Sigmoid colon (tissue), 7 donors: ENCODE measurements at places on chromosomes 5 and 9. TPM values are rescaled to one million over a fixed set of nuclear protein-coding genes. Genes with fewer than 3 reads are reported as not detected.

DNA sequence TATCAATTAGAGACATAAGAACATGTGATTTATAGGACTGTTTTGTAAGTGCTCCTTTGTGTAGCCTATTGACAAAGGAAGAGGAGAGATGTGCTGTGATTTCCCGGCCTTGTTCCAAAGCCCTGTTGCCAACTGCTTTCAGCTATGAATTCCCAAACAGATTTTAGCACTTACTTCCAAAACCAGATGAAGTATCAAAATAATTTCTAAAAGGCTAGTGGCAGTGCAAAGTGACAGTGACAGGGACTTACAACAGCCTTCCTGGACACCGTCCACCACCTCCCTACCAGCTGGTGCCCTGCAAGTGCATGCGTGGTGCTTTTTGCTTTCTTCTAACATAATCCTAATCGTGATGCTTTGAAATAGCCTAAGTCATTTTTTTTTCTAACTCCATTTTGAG lies 254.1 kb upstream of the ACTBL2 start:
- DNase-seq = no peak
- peak overlapping the region; percentile 3 for H3K27ac ChIP-seq
- H3K4me1 ChIP-seq = no peaks in the 10 kb centered on the region

DNA sequence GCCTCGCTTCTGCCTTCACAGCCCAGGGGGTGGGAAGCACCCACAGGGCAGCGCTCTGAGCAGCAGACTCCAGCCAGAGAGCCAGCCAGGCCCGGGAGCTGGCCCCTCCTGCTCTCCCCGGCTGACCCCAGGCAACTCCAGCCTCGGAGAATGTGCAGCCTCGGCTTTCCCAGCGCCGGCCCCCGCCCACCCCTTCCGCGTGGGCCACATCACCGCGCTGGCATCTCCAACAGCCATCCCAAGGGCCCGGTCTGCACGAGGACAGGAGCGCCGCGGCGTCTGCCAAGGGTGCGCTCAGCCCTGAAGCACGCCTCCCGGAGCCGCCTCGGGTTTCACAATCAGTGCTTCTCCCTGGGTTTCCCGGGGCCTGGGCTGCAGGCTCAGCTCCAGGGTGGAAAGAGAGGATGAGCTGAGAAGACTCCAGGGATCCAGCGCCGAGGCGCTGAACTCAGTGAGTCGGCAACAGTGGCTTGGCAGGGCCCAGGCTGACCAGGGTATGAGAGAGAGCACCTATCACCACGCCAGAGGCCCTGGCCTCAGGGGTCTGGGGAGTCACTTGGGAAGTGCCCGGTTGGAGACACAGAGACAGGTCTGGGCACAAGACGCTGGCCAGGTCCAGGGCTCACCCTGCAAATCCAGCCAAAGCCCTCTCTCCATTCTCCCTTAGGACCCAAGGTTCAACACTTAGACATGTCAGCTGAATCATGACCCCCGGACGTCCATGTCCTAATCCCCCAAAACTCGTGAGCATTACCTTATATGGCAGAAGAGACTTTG lies 79.6 kb downstream of the ADAMTS2 start:
- no peaks in the 10 kb centered on the region for H3K36me3 ChIP-seq
- H3K4me3 ChIP-seq = no peak overlapping the region
- DNase-seq = peak; percentile 99
- H3K27me3 ChIP-seq = no peaks in the 10 kb centered on the region
- H3K27ac ChIP-seq = peak overlapping the region; percentile 85
- H3K4me1 ChIP-seq = no peaks in the 10 kb centered on the region

- no peaks in the 10 kb centered on the region for H3K36me3 ChIP-seq
- DNase-seq = no peak
- no peaks in the 10 kb centered on the region for H3K4me1 ChIP-seq
Observed at GRCh38 chr9:107707915-107708441, 218.4 kb upstream of the KLF4 start.

GRCh38 chr9:15310107-15310850 lies 3.3 kb upstream of the TTC39B start:
- H3K27me3 ChIP-seq = no peaks in the 10 kb centered on the region
- no peaks in the 10 kb centered on the region for H3K36me3 ChIP-seq
- no peak for DNase-seq
- H3K4me1 ChIP-seq = no peaks in the 10 kb centered on the region
- no peak overlapping the region for H3K4me3 ChIP-seq
- H3K27ac ChIP-seq = no peak overlapping the region

Gene PPP3R2
- not detected for total RNA-seq

GRCh38 chr5:67978171-67978570 lies 237.4 kb upstream of the PIK3R1 start:
- no peaks in the 10 kb centered on the region for H3K36me3 ChIP-seq
- H3K27me3 ChIP-seq = no peaks in the 10 kb centered on the region
- DNase-seq = no peak
- no peak overlapping the region for H3K27ac ChIP-seq
- no peaks in the 10 kb centered on the region for H3K4me1 ChIP-seq
- no peak overlapping the region for H3K4me3 ChIP-seq

DNA sequence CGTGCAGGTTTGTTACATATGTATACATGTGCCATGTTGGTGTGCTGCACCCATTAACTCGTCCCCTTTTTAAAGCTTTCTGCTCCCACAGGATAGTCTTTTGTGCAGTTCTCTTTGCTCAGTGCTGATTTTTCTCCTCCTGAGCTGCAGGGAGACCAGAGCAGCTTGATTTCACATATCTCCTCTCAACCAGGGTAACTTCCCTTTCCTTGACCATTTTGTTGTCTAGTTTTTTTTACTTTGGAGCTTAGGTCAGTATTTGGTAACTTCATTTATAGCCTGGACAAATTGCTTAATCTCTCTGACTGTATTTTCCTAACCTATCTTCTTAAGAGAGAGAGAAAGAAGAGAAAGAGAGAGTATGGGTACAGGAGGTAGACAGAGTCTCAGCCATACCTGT lies 137.1 kb upstream of the ZNF366 start:
- DNase-seq = no peak
- no peaks in the 10 kb centered on the region for H3K36me3 ChIP-seq
- no peaks in the 10 kb centered on the region for H3K27me3 ChIP-seq
- H3K4me3 ChIP-seq = no peak overlapping the region
- H3K27ac ChIP-seq = no peak overlapping the region

Gene N4BP3
- 1.4 TPM for total RNA-seq

- H3K36me3 ChIP-seq = no peaks in the 10 kb centered on the region
- no peaks in the 10 kb centered on the region for H3K4me1 ChIP-seq
- no peak for DNase-seq
- H3K27ac ChIP-seq = no peak overlapping the region
- H3K4me3 ChIP-seq = no peak overlapping the region
Observed at GRCh38 chr9:35335164-35335563, 154.7 kb upstream of the RUSC2 start.

Gene IFNA13
- total RNA-seq = not detected

GRCh38 chr5:83378624-83379289 lies 92.8 kb upstream of the VCAN start:
- no peaks in the 10 kb centered on the region for H3K27me3 ChIP-seq
- no peaks in the 10 kb centered on the region for H3K4me1 ChIP-seq
- H3K4me3 ChIP-seq = no peak overlapping the region
- H3K36me3 ChIP-seq = no peaks in the 10 kb centered on the region
- H3K27ac ChIP-seq = no peak overlapping the region

GRCh38 chr5:54988817-54989216 lies 3.4 kb upstream of the ESM1 start:
- DNase-seq = no peak
- H3K27ac ChIP-seq = no peak overlapping the region
- no peaks in the 10 kb centered on the region for H3K36me3 ChIP-seq
- no peak overlapping the region for H3K4me3 ChIP-seq

DNA sequence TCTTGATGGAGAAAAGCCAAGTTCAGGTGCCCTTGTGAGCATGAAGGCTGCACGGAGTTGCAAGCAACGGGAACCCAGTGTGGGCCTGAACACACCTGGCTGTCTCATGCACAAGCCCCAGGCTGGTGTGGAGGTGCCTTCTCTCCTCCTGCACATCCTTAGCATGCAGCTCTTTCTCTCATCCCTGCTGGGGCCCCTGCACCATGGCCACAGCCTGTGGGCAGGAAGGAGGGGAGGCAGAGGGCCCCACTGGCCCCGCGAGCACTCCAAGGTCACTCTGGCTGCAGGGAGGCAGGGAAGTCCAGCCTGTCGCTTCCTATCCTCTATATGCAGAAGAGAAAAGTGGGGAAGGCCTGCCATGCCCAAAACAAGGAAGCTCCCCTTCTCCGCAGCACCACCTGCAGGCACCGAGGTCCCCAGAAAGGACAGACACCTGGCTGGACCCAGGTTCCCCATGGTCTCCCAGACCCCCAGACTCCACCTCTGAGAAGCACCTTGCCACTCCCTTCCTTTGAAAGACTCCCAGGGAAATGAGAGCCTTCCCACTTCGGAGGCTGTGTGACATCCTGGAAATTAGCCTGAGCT lies 18.6 kb downstream of the STKLD1 start:
- H3K4me3 ChIP-seq = no peak overlapping the region
- no peaks in the 10 kb centered on the region for H3K27me3 ChIP-seq
- DNase-seq = no peak
- H3K4me1 ChIP-seq = no peaks in the 10 kb centered on the region
- H3K27ac ChIP-seq = no peak overlapping the region

GRCh38 chr5:138932171-138932810 lies 57.2 kb upstream of the LRRTM2 start:
- no peaks in the 10 kb centered on the region for H3K27me3 ChIP-seq
- H3K4me3 ChIP-seq = no peak overlapping the region
- peaks cover 57% of the 10 kb centered on the region for H3K36me3 ChIP-seq
- no peaks in the 10 kb centered on the region for H3K4me1 ChIP-seq

DNA sequence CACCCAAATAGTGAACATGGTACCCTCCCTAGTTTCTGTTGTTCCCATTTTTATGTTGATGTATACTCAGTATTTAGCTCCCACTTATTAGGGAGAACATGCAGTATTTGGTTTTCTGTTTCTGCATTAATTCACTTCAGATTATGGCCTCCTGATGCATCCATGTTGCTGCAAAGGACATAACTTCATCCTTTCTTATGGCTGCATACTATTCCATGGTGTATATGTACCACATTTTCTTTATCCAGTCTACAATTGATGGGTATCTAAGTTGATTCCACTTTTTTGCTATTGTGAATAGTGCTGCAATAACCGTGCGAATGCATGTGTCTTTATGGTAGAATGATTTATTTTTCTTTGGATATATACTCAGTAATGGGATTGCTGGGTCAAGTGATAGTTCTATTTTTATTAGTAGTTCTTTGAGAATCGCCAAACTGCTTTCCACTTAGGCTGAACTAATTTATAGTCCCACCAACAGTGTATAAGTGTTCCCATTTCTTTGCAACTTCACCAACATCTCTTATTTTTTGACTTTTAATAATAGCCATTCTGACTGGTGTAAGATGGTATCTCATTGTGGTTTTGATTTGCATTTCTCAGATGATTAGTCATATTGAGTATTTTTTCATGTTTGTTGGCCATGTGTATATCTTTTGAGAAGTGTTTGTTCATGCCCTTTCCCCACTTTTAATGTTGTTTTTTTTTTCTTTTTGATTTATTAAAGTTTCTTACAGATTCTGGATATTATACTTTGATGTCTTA lies 79.6 kb downstream of the SMIM15 start:
- no peaks in the 10 kb centered on the region for H3K4me1 ChIP-seq
- DNase-seq = no peak
- H3K36me3 ChIP-seq = no peaks in the 10 kb centered on the region
- H3K27me3 ChIP-seq = no peaks in the 10 kb centered on the region
- H3K27ac ChIP-seq = no peak overlapping the region
- H3K4me3 ChIP-seq = no peak overlapping the region

- no peak overlapping the region for H3K4me3 ChIP-seq
- no peaks in the 10 kb centered on the region for H3K36me3 ChIP-seq
- no peak overlapping the region for H3K27ac ChIP-seq
- H3K27me3 ChIP-seq = no peaks in the 10 kb centered on the region
- H3K4me1 ChIP-seq = no peaks in the 10 kb centered on the region
Observed at GRCh38 chr5:67465537-67466207, 269.1 kb upstream of the CD180 start.

DNA sequence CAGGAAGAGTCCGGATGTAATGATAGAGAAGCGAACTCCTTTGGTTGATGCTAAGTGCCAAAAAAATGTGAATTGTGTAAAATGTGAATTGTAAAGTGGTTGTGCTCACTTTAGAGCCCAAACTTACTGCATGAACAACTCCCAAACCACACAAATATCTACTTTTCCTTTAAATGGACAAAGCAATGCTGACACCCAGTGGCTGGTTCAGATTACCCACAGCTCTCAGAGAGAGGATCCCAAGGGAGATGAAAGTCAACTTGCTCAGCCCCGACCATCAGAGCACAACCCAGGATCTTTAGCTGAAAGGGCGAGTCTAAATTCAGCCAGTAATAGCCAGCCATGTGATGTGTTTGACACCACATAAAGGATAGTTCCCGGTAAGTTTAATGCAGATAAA lies 133.7 kb downstream of the NMUR2 start:
- no peak overlapping the region for H3K4me3 ChIP-seq
- DNase-seq = no peak
- H3K36me3 ChIP-seq = no peaks in the 10 kb centered on the region
- no peaks in the 10 kb centered on the region for H3K4me1 ChIP-seq
- no peak overlapping the region for H3K27ac ChIP-seq

- no peaks in the 10 kb centered on the region for H3K36me3 ChIP-seq
- no peaks in the 10 kb centered on the region for H3K27me3 ChIP-seq
- H3K4me1 ChIP-seq = no peaks in the 10 kb centered on the region
- no peak overlapping the region for H3K27ac ChIP-seq
- no peak overlapping the region for H3K4me3 ChIP-seq
Observed at GRCh38 chr5:175034924-175035323, 310.5 kb downstream of the MSX2 start.

DNA sequence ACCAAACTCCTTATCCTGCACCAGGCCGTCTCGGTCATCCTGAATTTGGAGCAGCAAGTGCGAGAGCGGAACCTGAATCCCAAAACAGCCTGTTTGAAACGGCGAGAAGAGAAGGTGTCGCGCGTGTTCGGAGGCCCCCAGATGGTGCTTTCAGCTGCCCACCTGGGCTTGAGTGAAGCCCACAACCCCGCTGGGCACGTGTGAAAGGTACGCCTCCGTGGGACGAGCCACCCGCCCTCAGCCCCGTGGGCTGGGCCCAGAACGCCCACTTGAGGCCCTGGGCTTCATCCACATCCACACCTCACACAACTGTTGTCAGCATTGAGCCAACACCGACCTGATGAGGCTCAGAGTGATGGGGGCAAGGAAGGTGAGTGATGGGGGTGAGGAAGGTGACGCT lies 72.8 kb downstream of the INSL6 start:
- DNase-seq = no peak
- H3K4me1 ChIP-seq = no peaks in the 10 kb centered on the region
- peaks cover 24% of the 10 kb centered on the region for H3K36me3 ChIP-seq
- no peak overlapping the region for H3K4me3 ChIP-seq

DNA sequence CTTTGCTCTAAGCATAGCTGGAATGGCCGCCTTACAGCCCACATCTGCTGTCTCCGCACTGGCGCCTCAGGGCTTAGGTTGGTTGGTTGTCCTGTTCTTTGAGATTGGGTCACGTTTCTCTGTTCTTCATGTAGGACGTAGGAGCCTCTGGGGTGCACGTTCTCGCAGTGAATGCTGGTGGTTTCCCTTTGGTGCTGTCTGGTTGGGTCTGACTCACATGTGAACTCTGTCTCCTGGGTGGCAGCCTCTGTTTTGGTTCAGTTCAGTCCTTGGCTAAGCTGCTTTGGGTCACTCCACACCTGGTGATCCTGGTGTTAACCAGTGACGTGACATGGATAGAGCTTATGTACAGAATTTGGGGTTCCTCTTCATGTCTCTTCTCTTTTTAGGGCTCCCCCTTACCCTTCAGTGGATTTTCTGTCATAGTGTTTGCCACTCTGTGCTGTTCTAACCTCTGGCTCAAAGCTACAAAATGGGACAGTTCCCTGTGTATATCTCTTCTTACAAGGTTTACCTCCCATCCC lies 12.6 kb upstream of the LPCAT1 start:
- H3K4me3 ChIP-seq = peak overlapping the region; percentile 21
- no peaks in the 10 kb centered on the region for H3K36me3 ChIP-seq
- no peaks in the 10 kb centered on the region for H3K27me3 ChIP-seq
- H3K27ac ChIP-seq = no peak overlapping the region
- no peaks in the 10 kb centered on the region for H3K4me1 ChIP-seq
